ENCODE measurements at places on chromosomes 3 and 15.

GRCh38 chr15:77409259-77410156 lies 10.4 kb downstream of the PEAK1 start:
- ATAC-seq = peak; percentile 89

DNA sequence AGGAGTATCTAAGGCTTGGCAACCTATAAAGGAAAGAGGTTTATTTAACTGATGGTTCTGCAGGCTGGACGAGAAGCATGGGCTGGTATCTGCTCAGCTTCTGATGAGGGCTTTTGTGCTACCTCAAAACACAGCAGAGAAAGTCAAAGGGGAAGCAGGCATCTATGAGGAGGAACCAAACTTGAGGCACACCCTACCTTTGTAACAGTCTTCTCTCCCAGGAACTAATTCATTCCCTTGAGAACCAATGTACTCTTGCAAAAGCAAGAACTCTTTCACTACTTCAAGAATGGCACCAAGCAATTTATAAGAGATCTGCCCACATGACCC lies 109.0 kb downstream of the CGGBP1 start:
- ATAC-seq = no peak

GRCh38 chr3:4595710-4596113 lies 102.6 kb downstream of the ITPR1 start:
- no peak for ATAC-seq

DNA sequence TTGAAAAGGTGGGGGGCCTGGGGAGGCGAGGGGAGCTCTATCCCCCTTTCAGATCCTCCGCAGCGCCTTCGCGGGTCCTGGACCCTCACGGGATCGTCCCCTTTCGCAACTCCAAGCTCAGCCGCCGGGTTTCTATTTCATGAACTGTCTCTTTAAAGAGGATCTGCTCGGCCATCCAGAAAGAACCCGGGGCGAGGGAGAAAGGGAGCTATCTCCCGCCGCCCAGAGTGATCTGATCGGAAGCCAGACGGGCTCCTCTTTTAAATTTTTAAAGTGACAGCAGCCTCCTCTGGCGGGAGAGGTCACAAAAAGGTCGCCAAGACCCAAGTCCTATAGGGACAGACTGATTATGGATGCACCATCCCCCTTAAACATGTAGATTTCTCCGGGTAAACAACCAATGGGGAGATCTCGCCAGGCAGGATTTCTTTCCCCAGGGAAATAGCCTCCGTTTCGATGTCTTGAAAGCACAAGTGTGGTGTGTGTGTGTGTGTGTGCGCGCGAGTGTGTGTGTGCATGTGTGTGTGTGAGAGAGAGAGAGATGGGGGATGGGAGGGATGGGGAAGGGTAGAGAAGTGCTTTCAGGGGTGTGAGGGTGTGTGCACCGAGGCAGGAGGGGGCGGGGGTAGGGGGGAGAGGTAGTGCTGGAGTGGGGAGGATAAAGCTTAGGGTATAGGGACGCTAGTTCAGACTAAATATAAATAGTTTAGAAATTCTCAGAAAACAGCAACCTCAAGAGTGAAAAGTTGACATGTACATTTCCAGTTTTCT lies 516.1 kb downstream of the MECOM start:
- ATAC-seq = no peak

GRCh38 chr3:104388619-104389018 lies 978.1 kb upstream of the ALCAM start:
- ATAC-seq = no peak

DNA sequence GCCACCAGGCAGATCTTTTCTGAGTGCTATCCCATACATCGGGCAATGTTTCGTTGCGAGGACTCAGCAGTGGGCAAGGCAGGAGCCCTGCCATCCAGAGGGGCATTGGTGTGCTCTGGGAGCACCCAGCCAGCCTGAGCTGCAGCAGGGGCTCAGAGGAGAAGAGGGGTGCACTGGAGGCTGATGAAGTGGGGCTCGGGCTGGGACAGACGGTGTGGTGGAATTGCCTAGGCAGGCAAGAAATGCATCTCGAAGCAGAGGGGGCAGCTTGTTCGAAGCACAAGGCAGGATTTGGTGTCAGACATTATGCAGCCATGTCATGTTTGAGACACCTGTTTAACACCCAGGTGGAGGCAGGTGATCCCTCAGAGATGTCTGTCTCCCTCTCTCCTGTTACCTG lies 19.3 kb downstream of the PAQR5 start:
- ATAC-seq = no peak

DNA sequence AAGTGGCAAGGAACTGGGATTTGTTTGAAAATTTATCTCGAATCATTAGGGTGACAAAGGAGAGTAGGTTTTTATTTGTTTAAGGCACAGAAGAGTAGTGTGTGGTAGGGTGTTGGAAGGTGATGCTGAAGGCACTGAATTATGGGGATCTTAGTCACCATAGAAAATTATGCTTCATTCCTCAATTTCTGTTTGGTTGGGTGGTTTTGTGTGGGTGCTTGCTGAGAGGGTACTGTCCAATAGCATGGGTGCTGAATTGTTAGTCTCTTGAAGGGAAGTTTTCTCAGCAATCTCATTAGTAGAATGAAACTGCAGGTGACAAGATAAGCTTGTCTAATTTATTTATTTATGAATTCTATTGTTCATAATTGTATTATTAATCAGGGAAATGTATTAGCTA lies 610.9 kb downstream of the AGBL1 start:
- ATAC-seq = peak; percentile 85

DNA sequence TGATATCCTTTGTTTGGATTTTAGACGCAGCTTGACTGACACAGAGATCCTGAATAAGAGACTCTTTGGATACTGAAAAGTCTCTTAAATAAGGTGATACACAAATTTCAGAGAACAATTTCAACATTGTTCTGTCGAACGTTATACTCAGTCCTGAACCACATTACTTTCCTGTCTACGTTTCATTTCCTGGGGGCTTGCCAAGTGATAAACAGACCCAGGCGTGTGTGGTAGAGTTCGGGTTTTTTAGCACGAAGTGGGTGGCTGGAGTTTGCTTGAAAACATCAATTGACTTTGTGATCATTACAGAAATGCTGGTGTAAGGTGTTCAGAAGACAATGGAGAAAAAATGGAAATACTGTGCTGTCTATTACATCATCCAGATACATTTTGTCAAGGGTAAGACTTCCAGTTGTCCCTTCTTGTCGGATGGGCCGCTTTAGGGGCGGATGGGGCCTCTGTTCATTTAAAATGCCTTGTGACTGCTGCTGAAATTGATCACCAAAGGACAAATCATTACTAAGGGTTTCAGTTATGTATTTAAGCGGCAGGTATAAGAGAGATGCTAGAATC lies at the start of gene CD96:
CD96 (plus strand) TSS at position 287 of the 573 bp plus-strand sequence; CDS start at position 339, 52 bp downstream.
- peak; percentile 75 for ATAC-seq

- ATAC-seq = peak; percentile 75
Measured at GRCh38 chr15:41513506-41514227, at the start of gene LTK. Gene LTK (minus strand): TSS chr15:41513827. CDS start chr15:41513709, 118 bp downstream.

GRCh38 chr3:16350597-16351318 lies 85.7 kb downstream of the OXNAD1 start:
- peak; percentile 55 for ATAC-seq

DNA sequence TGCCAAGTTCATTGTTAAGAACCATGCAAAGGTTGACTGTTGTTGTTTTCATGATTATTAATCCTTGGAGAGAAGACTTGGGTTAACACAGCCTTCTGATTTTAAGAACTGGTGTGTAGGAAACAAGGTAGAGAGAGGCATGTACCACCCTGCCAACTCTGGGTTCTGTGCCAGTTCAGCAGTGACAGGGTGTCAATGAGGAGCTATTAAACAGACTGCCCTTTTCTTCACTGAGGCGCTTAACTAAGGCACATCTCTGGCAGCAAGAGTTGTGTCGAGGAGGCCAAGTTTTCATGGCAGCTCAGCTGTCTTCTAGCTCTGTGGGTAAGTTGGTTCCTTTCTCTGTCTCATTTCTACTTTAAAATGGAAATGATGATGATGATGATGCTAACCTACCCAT lies 117.6 kb downstream of the FEZF2 start:
- ATAC-seq = no peak

DNA sequence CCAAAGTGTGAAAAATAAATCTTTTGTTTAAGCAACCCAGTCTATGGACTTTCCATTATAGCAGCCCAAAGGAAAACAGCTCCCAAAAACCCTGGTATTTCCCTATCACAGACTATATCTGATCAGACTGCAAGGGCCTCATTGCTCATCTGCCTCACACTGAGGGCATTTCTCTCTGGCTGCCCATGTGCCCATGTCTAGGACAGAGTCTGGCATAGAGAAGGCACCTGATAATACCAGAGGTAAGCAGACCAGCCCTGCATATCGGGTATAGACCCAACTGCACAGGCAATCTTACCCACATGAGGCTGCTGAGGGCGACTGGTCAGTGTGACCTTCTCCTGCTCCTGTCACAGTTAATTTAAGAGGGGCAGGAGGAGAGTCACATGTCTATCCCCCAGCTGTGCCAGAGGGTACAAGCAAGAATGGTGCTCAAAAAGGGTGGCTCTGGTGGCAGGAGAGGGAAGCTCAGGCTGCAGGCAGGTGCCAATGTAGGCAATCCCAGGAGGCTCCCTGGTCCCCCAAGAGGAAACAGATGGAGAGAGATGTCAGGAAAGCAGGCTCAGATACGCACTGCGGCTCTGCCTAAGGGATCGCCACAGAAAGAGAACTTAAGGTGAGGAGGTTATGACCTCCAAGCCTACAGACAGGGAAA lies 3.1 kb downstream of the CSRNP1 start:
- ATAC-seq = no peak

DNA sequence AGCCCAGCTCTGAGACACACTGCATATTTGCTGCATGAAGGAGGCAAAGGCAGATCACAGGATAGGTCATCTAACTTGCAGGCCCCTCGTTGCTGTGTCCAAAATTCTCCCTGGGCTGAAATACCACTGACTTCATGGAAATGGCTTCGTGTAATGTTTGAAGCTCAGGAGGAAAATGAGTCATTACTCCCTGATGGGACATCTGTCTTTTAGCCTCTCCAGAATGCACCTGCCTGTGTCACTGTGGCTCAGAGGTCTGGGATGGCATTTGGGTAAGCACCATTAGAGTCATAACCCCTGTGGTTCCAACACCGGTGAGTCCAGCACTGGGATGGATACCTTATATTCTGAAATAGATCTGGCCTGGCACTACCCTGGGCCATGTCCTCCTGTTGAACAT lies 51.5 kb downstream of the IL12A start:
- no peak for ATAC-seq

DNA sequence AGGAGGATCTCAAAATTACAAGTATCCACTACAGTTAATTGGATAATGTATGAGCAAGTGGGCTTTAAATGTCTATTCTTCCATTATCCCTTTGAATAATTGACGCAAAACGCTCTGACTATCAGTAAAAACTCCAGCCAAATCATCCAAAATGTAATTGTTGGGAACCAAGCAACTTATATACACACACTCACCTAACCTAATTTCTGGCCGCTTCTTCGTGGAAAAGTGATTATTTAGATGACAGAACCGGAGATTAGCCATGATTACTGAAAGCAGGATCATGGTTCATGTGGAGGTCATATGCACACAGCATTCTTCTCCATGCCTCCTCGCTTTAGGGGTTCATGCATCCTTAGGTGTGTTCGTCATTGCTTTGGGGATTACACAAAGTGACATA lies 992.4 kb downstream of the NAALADL2 start:
- no peak for ATAC-seq

GRCh38 chr3:113454057-113454456 lies 12.8 kb upstream of the CFAP44 start:
- no peak for ATAC-seq

- ATAC-seq = no peak
Measured at GRCh38 chr15:46442901-46443590, 808.2 kb downstream of the SQOR start.

- no peak for ATAC-seq
Measured at GRCh38 chr15:88498996-88499395, 31.5 kb downstream of the MRPS11 start.

- ATAC-seq = no peak
Measured at GRCh38 chr15:69762373-69763148, 309.9 kb downstream of the RPLP1 start.

DNA sequence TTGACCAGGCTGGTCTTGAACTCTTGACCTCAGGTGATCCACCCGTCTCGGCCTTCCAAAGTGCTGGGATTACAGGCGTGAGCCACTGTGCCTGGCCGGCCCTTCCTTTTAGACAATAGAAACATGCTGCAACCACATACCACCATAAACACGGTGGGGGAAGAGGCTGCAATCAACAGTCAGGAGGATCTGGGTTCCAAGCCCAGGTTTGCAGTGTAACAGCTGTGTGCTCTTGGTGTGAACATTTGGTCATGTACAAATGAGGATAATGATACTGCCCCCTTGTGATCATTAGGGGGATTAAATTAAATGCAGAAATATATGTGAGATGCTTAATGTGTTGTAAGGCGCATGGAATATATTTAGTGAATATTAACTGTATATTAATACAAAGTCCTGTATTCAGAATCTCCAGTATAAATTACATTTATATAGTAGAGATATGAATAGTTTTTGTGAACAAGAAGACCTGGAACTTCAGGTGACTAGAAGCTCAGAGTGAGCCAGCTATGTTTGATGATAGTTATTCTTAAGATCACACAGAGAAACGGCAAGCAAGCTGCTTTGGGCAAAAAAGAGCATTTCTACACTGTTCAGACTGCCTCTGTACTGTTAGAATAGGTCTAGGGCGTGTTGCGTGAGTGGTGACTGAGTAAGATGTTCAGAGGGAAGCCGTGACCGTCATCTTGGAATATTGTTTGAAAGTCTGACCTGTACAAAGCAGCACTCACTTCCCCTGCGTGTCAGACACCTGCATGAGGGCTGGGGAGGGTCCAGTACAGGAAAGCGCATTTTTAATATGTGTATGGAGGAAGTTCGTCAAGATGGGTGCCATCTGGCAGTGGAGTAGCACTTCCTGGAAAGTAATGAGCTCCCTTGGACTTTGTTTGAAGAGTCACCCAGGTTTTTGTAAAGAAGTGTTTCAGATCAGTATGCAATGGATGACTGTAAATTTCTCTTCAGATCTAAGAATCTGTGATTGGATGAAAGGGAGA lies 125.8 kb downstream of the PGPEP1L start:
- ATAC-seq = peak; percentile 43

DNA sequence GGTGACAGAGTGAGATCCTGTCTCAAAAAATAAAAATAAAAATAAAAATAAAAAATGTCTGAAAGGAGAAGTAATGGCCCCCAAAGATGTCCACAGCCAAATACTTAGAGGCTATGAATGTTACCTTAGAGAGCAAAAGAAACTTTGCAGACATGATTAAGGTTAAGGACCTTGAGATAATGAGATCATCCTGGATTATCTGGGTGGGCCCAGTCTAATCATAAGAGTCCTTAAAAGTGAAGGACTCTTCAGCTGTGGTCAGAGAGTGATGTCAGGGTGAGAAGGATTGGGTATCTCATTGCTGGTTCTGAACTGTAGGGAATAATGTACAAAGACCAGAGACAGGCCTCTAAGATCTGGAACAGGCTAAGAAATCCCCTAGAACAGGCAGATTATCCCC lies 84.9 kb upstream of the POU1F1 start:
- ATAC-seq = no peak

All from activated T-helper 17 cell treated with anti-CD3 and anti-CD28 coated beads, Interleukin-2, amount 50 U/mL, for 72 hours (primary cell).